ENCODE measurements at places on chromosomes 1 and 21.

DNA sequence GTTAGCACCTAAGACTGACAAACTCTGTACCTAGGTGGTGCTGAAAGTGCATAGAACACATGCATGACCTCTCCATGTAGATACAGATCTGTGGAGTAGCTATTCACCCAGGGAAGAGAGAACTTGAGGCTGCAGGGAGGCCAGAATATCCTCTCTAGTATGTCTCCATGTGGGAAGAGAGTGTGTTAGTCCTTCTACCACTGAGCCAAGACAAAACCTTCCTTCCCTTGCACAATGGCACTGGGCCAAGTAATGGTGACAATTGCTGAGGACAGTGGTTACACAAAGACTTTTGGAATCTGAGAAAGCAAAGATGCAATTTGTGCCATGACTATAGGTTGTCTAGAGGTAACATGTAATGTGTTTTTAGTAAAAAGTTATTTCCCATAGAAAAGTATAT lies 52.3 kb downstream of the C1orf198 start:
- DNase-seq, result no peak

GRCh38 chr21:42522771-42523170 lies 9.1 kb downstream of the SLC37A1 start:
- no peak for DNase-seq

DNA sequence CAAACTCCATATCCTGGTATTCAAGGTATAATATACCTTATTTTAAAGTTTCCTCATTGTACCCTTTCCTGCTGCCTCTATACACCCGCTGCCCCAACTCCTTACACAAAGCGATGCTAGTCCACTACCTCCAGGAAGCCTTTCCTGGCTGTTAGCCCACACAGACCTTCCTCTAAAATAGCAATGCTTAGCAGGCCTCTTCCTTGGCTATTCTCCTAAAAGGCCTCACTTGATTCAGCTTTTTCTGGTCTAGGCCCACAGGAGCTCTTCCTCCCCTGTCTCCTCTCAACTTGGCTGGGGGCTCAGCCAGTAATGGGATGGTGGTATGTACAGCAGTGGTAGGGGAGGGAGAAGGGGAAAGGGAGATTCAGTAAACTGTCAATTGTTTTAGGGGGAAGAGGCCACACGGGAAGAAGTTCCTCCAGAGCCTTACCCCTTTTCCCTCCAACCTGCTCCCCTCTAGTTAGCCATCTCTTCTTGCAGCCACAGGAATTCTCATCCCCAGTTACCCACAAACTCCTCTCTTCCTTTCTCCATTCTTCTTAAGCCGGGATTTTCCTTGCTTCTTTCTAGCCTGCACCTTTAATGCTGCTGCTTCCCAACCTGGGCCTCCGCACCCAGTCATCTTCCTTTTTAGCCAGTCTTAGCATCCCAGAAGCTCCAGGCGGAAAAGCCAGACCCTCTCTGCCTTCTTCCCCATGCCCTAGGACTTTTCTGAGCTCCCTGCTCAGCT lies 2.6 kb downstream of the LRRC41 start:
- no peak for DNase-seq

DNA sequence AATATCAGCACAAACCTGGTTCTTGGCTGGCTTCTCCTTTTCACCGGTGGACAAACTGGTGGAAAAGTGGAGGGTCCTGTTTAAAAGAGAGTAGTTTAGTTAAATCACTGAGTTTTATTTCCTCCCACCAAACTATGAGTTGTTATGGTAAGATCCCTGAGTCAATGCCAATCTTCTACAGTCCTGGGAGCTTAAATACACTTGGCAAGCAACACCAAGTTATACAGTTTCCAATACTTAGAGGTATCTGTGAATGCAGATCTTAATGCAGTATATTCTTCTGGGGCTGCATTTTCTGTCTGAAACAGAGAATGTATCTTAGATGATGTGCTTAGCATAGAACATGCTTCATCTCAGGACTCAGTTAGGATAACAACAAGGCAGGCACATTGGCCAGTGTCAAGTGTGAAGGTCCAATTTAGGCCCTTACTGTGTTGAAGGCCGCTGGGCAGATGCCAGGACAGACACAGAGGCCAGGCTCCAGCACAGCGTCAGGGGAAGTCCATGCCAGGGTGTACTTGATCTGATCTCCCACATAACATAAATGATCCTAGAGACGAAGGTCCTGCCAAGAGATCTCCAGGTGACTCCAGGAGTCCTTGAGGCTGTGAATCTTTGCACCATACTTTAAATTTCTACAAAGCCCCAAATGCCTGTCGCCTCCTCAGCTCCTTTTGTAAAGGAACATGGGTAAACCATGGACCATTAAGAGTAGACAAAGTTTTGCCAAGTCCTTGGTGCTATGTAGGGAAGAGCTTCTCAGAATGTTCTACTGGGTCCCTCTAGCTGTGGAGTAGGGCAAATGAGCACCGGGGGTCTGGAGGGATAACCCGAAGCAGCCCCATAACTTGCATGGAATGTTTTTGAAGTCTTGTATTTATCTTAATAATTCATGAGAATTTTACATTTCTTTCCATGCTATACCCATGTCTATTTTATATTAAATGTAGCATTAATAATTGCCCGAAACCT lies 76.8 kb downstream of the KCNJ15 start:
- no peak for DNase-seq

DNA sequence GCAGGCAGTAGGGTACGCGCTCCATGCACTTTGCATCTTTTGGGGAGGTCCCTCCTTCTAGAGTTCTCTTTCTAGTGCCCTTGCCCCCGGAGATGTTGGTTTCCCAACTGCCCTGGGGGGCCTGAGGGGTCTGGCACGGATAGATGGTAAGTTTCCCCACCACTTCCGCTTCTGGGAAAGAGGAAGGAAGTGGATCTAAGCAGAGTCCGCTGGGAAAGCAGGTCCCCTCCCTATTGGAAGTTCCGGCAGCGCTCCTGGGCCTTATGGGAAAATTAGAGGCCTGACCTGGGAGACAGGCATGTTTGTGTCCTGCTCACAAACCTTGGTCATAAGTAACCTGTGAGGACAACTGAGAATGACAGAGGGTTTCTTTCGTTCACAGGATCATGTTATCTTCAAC lies 274.4 kb downstream of the RPS6KC1 start:
- DNase-seq, result no peak

DNA sequence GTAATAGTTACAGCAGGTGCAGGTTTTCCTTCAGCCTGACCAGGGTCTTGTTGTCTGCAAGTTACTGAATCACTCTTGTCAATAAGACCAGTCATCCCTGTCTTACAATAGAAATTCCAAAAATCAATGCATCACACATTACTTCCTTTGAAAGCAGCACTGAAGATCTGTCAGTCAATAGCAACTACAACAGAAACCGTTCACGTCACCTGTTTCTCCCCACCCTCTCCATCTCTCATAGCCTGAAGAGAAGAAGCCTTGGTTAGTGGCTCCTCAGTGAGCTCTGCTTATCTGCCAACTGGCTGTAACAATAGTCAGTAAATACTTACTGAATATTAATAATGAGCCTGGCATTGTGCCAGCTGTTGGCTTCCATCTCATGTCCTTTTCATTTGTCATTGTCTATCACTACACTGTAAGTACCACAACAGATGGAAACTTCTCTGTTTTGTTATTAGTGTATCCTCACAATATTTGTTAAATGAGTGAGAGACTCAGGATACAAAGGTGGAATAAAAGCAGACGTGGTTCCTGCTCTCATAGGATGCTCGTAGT lies 195.2 kb downstream of the S1PR1 start:
- no peak for DNase-seq
